ENCODE measurements at places on chromosomes 16 and 17. TPM values are rescaled to one million over a fixed set of nuclear protein-coding genes. Genes with fewer than 3 reads are reported as not detected.

TTYH2 gene
- 3.2 TPM for total RNA-seq

ABCA6 gene
- not detected for total RNA-seq

GNGT2 gene
- total RNA-seq = not detected

SLC5A10 gene
- not detected for total RNA-seq

LMF1 gene
- total RNA-seq = 3.4 TPM

MSLN gene
- 1.2 TPM for total RNA-seq

KIF18B gene
- 15.1 TPM for total RNA-seq

CES5A gene
- total RNA-seq = not detected

MT1A gene
- total RNA-seq = not detected

SLC22A31 gene
- not detected for total RNA-seq

RPL13 gene
- 5,602 TPM for total RNA-seq

HS3ST6 gene
- total RNA-seq = not detected

MYL11 gene
- 0.68 TPM for total RNA-seq

PRSS22 gene
- not detected for total RNA-seq

RND2 gene
- 46.0 TPM for total RNA-seq

PRR35 gene
- not detected for total RNA-seq

RRAD gene
- 0.12 TPM for total RNA-seq

ACSM5 gene
- total RNA-seq = not detected

SIRT7 gene
- total RNA-seq = 5.1 TPM

CA5A gene
- not detected for total RNA-seq

RNF222 gene
- not detected for total RNA-seq

SHPK gene
- 23.4 TPM for total RNA-seq

PPP1R1B gene
- not detected for total RNA-seq

PRKCB gene
- total RNA-seq = 5.0 TPM

All from neural progenitor cell (in vitro differentiated cells).